Muscle of arm (tissue), 14 donors: ENCODE measurements at places on chromosomes 11 and 22.

DNA sequence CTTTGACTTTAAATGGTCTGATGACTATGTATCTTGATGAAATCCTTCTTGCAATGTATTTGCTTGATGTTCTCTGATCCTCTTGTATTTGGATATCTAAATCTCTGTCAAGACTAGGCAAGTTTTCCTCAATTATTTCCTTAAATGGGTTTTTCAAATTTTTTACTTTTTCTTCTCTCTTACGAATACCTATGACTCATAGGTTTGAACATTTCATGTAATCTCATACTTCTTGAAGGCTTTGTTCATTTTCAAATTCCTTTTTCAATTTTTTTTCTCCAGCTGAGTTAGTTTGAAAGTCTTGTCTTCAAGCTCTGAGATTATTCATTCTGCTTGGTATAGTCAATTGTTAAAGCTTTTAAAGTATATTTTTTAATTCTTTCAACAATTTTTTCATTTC lies 13.1 kb downstream of the OR10W1 start:
- DNase-seq: no peak

DNA sequence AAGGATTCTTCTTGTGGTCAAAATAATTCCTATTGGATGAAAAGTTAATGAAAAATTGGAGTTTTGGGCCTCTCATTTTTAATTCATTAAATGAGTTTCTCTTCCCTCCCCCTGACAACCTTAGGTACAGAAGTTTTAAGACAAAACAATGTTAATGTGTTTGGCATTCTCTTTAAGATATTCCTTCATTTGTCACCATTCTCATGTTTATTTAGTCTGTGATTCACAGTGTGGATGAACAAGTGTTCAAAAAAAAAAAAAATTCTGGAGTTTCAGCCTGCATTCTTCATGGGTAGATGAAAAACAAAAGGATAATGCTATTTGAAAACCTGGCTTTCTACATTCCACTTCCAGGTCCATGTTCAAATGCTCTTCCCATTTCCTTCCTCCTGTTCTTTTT lies 172.6 kb upstream of the LUZP2 start:
- no peak for DNase-seq

GRCh38 chr11:42169191-42169590 lies 709.7 kb upstream of the LRRC4C start:
- DNase-seq: no peak

DNA sequence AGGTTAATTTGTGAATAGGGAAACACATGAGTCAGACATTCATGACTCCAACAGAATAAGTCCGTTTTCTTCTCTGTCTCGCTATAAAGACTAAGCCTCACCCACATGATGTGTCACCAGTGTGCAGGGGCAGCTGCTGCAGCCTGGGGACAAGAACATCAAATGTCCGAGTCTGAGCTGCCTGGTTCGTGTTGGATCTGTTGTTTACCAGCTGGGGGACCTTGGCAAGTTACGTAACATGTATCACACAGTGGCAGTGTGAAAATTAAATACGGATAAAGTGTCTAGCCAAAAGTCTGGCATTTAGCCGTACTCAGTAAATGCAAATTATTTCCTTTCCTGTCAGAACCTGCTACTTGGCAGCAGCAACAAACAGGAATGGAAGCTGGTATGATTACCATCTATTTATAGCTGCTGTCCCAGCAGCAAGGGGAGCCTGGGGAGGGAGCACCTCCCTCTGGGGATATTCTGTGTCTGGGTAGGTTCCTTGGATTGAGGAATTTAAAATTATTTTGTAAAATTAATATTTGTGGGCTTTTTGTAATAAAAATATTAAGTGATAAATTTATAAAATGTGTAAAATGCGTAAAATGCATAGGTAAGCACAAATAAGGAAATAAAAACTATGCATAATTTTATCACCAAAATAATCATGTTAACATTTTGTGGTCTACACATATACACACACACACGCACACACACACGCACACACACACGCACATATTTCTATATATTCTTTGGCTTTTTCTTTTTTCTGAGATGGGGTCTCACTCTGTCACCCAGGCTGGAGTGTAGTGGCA lies 1.3 kb upstream of the CLDN25 start:
- peak; percentile 12 for DNase-seq

DNA sequence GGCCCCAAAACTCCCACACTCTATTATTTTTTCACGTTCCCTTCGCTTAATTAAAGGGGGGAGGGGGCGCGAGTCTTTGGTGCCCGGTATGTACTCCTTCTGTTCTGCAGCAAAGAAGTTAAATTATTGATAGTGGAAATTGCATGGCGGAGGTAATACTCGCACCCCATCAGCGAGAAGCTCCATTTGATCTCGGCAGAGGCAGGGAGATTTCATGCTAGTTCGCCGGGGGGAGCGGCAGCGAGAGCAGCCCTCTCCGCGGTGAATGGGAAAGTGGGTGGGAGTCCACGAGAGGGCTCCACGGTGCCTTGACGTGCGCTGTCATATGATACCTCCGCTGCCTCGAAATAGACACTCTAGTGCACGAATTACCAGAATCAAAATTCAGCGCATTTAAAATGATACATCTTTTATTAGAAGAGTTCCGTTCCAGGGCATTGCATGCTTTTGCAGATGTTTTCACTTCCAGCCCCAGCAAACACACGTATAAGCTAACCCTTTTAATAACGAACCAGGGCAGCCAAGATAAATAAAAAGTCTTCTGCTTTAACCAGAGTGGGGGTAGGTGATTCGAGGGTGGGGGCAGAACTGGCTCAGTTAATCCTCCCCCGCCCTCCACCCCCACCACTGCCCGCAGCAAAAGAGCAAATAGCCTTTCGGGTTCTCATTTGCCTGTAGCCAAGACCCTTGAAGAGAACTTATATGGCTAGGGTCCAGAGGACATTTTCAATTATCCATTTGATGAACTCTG lies 1.3 kb upstream of the BDNF start:
- DNase-seq: peak; percentile 55

GRCh38 chr11:116929414-116930090 lies 92.1 kb upstream of the APOA1 start:
- DNase-seq: no peak
